ENCODE measurements at places on chromosomes 16 and 17.

DNA sequence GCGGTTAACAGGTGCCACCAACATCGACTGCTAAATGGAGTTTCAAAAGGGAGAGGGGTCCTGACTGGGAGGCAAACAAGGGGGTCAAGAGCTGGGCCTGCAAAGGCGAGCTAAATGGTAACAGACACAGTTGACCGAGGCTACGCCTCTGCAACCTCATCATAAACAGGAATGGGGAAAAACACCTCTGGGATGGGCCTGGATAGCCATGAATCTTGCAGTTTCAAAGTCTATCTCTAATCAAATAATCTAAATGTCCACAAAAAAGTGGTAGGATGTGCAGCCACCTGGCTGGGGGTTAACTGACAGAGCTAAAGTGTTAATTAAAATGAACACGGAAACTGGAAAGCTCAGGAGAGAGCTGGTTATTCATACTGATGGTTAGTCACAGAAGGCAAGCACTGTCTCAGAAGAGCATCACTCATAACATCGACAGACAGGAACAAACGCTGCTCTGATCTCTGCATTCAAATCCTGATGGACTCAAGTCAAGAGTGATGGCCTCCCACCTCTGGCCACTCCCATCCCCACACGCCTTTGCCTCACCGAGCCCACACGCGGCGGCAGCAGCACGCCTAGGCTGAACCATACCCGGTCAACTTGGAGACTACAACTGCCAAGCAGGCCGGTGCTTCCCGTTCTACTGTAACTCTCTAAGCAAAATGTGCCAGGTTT, 56.3 kb downstream of the CREBBP start:
- H3K4me1 ChIP-seq, result peaks cover 52% of the 10 kb centered on the region
- H3K4me3 ChIP-seq, result no peak overlapping the region
- H3K27ac ChIP-seq, result no peak overlapping the region
- no peaks in the 10 kb centered on the region for H3K27me3 ChIP-seq
- no peaks in the 10 kb centered on the region for H3K36me3 ChIP-seq

DNA sequence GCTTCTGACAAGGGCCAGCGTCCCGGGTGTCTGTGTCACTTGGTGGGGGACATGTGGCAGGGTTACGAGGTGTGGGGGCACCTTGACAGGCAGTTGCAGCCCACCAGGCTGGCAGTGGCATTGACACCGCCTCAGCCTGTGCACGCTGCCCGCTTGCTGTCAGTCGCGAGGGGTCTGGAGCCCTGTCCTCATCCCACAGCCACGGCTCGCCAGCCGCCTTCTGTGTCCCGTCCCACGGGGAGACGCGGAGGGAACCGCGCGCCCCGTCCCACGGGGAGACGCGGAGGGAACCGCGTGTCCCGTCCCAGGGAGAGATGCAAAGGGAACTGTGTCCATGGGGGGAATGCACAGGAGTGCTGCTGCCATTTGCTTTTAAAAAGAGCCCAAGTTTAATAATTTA, 3.5 kb downstream of the PABPN1L start:
- H3K4me3 ChIP-seq, result no peak overlapping the region
- no peak for DNase-seq
- H3K36me3 ChIP-seq, result peaks cover 40% of the 10 kb centered on the region
- H3K4me1 ChIP-seq, result peaks cover 4% of the 10 kb centered on the region
- H3K27ac ChIP-seq, result no peak overlapping the region
- H3K27me3 ChIP-seq, result no peaks in the 10 kb centered on the region

GRCh38 chr16:50516890-50517289, 31.3 kb upstream of the NKD1 start:
- H3K4me1 ChIP-seq, result no peaks in the 10 kb centered on the region
- no peak overlapping the region for H3K27ac ChIP-seq
- no peaks in the 10 kb centered on the region for H3K27me3 ChIP-seq
- no peak for DNase-seq
- H3K4me3 ChIP-seq, result no peak overlapping the region

GRCh38 chr17:65052585-65052984, 4.0 kb downstream of the GNA13 start:
- H3K4me3 ChIP-seq, result peak overlapping the region; percentile 24
- no peak overlapping the region for H3K27ac ChIP-seq
- peaks cover 53% of the 10 kb centered on the region for H3K4me1 ChIP-seq
- peaks cover 39% of the 10 kb centered on the region for H3K36me3 ChIP-seq
- DNase-seq, result no peak

- no peak overlapping the region for H3K4me3 ChIP-seq
- H3K27me3 ChIP-seq, result no peaks in the 10 kb centered on the region
- DNase-seq, result no peak
- no peak overlapping the region for H3K27ac ChIP-seq
Measured at GRCh38 chr17:57595947-57596695, 149.0 kb downstream of the CCDC182 start.

Data from ascending aorta (tissue), 2 donors.